G401 (cell line): ENCODE measurements at places on chromosomes 12 and 14. TPM values are rescaled to one million over a fixed set of nuclear protein-coding genes. Genes with fewer than 3 reads are reported as not detected.

Gene LDHB
- 1,406 and 1,548 TPM in 2 replicates for total RNA-seq

Gene GOLGA3
- 13.6 and 24.7 TPM in 2 replicates for total RNA-seq

DNA sequence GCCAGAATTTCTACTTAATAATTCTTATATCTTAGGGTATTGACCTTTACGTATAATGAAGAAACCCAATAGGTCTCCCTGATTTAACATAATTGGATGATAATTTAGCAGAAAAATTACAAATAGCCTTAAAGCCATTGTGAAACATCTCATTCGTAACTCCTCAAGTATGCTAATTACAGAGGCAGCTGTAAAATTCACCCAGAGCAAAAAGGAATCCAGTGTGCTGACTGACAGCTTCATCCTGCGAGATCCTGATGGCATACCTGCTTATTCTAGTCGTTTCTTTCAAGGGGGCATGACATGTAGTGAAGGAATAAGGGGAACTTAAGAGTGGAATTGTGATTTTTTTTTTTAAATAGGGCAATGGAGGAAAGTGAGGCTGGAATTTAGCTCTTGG is 291.5 kb downstream of the FUT8 start:
- DNase-seq = no peak

GRCh38 chr12:41585784-41586183 is 397.7 kb downstream of the PDZRN4 start:
- DNase-seq = no peak

DNA sequence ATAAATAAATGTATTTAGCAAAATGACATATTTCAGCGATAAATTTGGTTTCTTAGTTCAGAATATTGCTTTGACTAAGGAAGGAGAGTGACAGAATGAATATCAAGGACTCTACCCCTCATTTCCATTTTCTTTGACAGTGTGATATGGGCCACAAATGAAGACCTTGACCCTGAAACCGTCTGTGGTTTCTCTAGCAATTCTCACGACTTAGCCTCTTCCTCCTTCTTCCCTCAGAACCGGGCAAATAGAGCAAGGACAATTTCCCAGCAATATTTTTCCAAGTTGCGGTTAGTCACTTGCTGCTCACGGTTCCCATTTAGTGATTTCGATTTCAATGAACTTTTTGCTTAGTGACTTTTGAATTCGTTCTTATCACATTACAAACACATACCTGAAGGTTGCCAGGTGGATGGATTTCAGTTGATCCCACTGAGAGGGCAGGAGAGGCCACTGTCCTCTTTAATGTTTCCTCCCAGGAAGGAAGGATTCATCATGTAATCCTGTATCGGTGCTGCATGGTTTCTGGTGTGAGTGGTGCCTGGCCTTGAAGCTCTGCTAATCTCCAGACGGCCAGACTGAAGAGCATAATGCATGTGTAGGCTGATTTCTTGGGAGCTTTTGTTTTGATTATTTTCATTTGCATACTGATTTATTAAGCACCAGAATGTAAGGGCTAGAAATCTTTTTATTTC is 77.6 kb downstream of the CHST11 start:
- DNase-seq = no peak

- no peak for DNase-seq
Measured at GRCh38 chr12:121036810-121037326, 2.2 kb downstream of the OASL start.

Gene TSPAN11
- total RNA-seq = not detected in 2 replicates

Gene DBX2
- not detected in 2 replicates for total RNA-seq

GRCh38 chr12:25557830-25558436 is 4.8 kb upstream of the LMNTD1 start:
- DNase-seq = peak; percentile 7

Gene SCN8A
- 1.2 and 5.4 TPM in 2 replicates for total RNA-seq

DNA sequence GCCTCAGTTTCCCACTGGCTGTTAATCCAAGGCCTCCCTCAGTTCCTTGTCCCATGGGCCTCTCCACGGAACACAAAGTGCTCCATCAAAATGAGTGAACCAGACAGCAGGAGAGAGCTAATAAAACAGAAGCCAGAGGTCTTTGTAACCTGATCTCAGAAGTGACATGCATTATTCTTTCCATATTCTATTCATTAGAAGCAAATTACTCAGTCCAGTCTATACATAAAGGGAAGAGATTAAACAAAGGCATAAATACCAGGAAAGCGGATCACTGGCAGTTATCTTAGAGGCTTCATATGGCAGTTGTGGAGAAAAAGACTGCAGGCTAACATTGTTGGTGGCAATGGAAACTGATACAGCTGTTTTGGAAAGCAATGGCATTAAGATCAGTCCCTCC is 170.6 kb upstream of the GARIN6 start:
- no peak for DNase-seq
